ENCODE measurements at places on chromosomes 5 and 9.

DNA sequence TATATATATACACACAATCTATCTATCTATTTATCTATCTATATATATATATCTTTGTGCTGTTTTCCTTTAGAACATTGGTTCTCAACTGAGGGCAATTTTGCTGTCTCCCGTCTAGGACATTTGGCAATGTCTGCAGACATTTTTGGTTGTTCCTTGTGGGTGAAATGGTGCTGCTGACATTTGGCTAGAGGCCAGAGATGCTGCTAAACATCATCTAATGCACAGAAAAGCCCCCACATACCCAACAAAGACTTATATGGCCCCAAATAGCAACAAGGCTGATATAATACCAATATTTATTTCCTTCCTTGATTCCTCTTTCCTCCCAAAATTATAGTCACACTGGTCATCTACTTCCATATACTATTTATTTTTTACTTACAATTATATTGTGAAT, 197.5 kb downstream of the TRPM3 start:
- DNase-seq = no peak

- no peak for DNase-seq
Measured at GRCh38 chr5:4387290-4387689, 752.8 kb upstream of the ADAMTS16 start.

DNA sequence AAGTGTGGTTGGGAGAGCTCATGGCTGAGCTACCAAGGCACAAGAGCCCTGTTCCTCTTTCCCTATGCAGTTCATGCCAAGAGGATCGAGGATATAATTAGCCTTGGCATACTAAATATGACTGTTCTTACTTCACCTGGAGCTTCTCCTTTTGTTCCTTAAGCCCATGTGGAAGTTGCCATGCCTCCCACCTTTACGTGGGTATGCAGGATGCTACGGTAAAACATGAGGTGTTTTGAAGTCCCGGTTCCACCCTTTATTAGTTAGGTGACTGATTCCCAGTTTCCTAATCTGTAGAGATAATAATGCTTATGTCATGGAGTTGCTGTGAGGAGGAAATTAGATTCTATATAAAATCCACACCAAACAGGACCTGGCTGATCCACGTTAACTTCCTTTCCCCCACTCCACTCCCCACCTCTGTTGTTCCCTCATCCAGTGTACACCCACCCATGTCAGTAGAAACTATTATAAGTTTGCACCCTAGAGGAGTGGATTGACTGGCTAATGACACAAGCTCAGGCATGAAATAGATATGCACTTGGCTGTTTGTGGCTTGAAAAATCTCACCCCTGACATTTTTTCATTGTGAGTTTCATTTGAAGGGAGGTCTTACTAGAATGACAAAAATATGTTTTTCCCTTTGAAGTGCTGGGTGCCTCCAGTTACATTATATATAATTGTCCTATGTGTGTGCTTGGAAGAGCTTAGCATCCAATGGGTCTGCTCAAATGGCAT, 36.8 kb upstream of the SHOC1 start:
- DNase-seq = no peak

DNA sequence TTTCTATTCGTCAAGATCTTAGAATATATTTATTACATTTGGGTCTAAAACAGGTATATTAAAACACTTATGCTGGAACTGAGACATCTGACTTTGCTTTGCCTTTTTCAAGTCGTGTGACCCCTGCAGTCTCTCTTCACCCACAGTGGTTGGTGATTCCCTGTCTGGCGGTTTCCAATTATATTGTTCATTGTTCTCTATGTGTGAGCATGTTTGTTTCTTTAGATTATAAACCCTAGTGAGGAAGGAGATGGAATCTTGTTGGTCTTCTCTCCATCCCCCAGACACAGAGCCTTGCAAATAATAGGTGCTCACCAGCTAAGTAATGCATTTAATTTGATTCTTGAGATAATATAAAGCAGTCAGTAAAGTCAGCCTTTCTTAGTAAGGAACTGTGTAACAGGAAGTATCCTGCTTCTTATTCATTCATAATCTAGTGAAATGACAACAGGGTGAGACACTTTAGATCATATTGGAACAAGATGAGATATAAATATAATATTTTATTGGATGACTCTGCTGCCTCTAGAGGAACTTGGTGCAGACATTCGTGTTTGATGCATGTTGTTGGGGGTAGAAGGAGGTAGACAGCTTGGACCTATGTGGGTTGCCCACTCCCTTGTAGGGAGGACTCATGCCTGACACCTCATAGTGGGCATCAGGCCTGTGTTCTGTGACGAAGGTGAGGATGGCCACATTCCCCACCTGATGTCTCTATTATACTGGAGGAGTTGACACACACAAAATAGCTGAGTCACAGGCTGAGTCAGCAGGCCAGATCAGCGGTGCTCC, 88.1 kb downstream of the FGF1 start:
- DNase-seq = no peak

DNA sequence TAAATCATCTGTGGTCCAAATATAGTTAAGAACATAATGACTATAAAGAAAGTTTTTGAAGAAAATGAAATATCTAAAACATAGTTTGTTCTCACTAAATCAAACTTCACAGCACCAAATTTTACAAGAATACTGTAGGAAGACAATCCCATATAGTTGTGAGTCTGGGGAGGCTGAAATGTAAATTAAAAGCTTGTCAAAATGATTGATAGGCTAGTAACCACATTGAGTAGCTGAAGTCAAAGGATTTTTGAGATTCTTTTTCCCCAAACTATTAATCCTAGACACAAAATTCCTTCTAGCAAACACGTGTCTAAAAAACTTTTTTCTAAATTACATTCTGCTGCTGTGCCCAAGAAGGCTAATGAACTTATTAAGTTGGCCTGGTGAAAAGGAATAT, 13.0 kb downstream of the BHMT start:
- no peak for DNase-seq

DNA sequence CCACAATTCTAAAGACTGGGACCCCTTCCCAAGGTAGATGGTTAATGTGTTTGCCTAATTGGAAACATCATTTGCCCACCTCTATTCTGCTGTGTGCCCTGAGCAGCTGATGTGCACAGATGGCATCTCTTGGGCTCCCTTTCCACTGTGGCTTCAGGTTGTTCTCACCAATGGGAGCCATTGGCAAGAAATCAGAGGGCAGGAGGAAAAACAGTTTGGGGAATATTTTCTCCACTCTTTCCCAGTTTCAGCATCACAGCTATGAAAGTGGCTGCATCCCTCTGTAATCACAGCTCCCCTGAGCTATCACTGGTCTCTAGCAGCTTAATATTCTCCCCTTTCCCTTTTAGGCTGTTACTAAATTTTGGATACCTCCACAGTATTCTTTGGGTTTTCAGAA, 911.6 kb upstream of the SEMA6A start:
- DNase-seq = no peak

- no peak for DNase-seq
Measured at GRCh38 chr9:71363286-71363961, 242.0 kb upstream of the TRPM3 start.

GRCh38 chr5:78845470-78845869, 139.6 kb downstream of the ARSB start:
- no peak for DNase-seq

- DNase-seq = no peak
Measured at GRCh38 chr5:146794326-146795029, 84.1 kb downstream of the PPP2R2B start.

DNA sequence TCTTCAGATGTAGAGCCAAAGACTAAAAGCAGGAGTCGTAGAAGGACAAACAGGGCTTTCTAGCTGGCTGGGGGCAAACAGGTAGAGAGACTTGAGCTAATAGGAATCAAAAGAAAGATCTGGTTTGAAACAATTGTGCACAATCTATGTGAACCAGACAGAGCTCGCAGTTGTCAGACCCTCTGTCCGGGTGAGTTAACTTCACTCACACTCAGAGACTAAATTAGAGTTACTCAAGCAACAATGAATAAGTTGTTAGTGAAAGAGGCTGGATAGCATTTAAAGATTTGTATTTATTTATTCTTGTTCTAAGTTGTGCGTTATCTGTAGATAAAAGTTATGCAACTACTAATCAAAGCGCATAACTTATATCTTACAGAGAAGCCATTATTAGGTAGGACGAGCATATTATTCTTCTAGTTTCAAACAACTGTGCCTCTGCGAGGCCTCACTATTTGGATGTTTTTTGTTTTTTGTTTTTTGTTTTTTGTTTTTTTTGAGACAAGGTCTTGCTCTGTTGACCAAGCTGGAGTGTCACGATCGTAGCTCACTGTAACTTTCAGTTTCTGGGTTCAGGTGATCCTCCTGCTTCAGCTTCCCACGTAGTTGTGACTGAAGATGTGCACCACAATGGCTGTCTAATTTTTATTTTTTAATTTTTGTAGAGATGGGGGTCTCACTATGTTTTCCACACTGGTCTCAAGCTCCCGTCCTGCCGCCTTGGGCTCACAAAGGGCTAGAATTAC, 13.2 kb upstream of the LNPEP start:
- no peak for DNase-seq

Measured in cerebellar nuclear complex (tissue), 1 donor.